ENCODE measurements at places on chromosomes 3 and 15.

GRCh38 chr3:32913790-32914446 lies 37.5 kb upstream of the CCR4 start:
- no peak for DNase-seq

GRCh38 chr15:64766058-64766457 lies 9.3 kb downstream of the RBPMS2 start:
- no peak for DNase-seq

DNA sequence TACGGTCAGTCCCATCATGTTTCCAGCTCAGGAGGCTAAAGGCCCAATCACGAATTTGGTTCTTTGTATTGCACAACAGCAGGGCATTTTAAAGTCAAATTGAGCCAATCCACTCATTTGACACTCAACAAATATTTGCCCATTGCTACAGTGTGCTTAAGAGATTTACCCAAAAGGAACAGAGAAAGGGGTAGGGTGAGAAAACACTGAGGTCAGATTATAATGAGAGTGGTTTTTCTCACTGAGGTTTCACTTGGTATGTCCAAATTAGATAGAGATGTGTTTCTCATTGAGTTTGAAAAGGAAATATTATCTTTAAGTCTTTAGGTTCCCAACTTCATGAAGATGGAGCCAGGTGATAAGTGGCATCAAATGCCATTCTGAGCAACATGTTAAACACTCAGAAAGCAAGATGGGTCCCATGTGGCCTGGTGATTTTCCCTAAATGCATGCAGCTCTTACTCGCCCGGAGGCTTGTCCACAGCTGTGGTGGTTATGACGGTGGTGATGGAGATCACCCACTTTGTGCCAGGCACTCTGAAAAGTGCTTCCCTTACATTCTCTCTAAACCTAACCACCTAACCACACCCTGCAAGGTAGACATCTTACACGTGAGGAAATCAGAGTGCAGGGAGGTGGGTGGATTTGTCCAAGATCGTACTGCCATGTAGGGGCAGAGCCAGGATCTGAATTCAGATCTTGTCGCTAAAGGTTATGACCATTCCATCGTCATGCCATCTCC lies 31.2 kb upstream of the USP3 start:
- DNase-seq: no peak

GRCh38 chr3:162538906-162539305 lies 1042.3 kb downstream of the OTOL1 start:
- no peak for DNase-seq

DNA sequence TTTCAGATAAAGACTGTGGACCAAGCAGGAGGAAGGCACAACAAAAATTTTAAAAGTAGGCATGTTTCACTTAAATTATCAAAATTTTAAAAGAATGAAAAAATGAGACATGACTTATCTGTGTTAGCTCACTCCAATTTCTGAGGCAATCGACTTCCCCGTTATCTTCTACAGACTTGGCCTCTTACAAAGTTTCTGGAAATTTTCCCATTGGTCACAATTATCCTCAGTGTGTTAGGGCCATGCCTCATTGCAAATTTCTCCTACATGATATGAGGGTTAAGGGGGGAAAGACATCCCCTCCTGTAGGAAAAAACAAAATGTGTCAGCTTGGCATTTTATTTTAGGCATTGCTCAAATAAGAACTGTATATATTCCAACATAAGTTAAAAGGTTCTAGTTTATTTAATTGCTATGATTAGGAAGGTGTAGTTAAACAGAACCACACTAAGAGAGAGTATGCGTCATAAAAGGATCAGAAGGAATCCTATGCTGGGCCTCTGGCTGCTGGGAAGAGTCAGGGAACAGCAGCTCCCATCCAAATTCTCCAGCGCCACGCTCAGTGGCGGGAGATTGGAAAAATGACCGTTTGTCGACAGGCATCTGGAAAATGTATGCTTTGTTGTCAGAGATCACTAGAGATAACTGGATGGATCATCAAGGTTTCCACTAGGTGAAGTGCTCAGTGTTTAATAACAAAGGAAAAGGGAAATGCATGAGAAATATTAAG lies 463.6 kb upstream of the NR2F2 start:
- no peak for DNase-seq

DNA sequence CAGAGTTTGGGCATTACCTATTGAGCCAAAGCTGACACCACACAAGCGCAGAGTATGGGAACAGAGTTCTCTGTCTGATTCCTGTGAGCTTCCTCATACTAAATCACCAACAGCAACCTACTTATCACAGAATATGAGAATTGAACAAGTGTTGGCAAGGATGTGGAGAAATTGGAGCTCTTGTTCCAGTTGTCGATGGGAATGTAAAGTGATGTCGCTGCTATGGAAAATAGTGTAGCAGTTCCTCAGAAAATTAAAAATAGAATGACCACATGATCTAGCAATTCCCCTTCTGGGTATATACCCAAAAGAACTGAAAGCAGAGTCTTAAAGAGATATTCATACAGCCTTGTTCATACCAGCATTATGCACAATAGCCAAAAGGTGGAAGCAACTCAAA lies 33.4 kb downstream of the CD86 start:
- DNase-seq: no peak
